CD4-positive, alpha-beta T cell treated with Interleukin-12 subunit alpha and Interleukin-12 subunit beta, for 1 hour (primary cell): ENCODE measurements at places on chromosomes 12 and 14.

- no peak for DNase-seq
These were observed 737.1 kb upstream of the FLRT2 start for GRCh38 chr14:84792722-84793410.

DNA sequence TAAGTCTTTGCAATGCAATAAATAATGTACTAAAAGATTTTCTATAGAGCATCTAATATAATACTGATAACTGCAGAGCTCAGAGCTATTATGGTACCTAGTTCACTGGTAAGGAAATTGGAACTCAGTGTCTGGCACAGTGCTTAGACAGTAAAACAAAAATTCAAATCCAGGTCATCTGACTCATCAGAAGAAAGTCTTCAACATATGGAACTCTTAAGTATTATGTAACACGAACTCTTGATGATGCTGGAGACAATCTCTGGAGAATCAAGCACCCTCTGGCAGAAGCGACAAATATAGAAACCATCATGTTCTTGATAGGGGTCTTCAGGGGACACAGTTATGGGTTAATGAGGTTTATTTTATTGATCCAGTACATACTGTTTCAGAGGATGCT lies 37.3 kb upstream of the TRHDE start:
- no peak for DNase-seq

DNA sequence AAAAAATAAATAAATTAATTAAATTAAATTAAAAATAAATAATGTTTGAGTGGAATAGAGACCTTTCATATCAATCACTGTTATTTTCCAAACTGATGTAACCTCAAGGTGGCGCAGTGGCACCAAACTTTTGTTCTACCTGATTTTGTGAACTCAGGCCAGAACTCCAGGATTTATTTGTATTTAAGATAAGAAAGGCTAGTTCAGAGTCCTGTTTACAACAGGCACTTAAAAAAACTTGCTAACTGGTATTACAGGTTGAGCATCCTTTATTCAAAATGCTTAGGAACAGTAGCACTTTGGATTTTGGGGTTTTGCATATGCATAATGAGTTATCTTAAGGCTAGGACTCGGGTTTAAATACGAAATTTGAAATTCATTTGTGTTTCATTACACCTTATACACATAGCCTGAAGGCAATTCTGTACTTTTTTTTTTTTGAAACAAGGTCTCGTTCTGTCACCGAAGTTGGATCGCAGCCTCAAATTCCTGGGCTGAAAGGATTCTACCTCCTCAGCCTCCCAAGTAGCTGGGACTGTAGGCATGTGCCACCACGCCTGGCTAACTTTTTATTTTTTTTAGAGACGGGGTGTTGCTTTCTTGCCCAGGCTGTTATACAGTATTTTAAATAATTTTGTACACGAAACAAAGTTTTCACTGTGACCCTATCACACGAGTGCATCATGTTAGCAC lies 32.4 kb downstream of the YY1 start:
- DNase-seq, result peak; percentile 43

DNA sequence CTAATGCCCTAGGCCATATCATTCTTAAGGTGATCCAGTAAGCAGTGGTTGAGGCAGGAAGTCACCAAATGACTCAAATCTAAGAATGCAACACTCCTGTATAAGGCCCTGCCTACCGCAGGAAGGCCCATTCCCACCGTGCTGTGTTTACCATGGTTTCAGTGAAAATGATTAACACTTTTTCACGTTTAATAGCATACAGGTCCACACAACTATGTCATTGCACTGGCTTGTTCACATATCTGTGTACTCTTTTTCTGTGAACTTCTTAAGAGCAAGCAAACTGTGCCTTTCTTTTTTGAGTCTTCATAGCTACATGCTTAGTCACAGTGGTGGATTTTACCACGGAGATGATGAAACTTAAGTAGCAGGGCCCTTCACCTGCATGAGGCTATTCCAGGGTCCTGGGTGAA lies 214.9 kb downstream of the CNTN1 start:
- DNase-seq, result no peak
